ENCODE measurements at places on chromosomes 16 and 17.

DNA sequence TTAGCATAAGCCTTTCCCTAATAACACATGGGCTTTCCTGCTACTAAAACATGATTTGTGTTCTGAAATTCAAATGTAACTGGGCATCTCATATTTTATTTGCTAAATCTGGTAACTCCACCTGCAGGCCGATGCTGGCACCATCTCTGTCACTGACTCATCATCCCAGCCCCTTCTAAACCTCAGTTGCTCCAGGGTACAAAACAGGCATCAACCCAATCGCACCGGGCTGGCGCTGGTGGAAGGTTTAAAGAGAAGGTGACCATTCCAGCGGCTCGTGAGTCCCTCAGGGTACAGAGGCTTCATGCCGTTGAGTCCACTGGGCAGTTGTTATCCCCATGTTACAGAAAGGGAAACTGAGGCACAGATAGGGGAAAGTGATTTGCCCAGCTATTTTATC is 27.1 kb downstream of the PPL start:
- DNase-seq = no peak

DNA sequence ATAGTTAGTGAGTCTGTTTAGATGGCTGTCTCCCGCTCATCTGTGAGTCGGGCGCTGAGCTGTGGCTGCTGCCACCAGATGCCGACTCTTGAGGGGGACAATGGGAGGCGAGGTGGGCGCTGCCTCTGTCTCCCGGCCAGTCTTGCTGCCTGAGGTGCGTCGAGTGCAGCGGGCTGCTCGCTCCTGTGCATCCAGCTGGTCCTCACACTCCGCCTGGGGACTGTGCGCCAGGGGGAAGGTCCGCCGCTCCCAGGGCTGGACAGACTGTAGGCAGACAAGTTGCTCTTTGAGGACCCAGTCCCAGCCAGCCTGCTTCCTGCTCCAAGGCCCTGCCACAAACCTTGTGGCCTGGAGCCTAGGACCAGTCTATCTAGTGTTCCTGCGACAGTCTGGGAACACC is 32.4 kb downstream of the STH start:
- no peak for DNase-seq

GRCh38 chr17:2171702-2172076 is 116.8 kb downstream of the HIC1 start:
- no peak for DNase-seq

DNA sequence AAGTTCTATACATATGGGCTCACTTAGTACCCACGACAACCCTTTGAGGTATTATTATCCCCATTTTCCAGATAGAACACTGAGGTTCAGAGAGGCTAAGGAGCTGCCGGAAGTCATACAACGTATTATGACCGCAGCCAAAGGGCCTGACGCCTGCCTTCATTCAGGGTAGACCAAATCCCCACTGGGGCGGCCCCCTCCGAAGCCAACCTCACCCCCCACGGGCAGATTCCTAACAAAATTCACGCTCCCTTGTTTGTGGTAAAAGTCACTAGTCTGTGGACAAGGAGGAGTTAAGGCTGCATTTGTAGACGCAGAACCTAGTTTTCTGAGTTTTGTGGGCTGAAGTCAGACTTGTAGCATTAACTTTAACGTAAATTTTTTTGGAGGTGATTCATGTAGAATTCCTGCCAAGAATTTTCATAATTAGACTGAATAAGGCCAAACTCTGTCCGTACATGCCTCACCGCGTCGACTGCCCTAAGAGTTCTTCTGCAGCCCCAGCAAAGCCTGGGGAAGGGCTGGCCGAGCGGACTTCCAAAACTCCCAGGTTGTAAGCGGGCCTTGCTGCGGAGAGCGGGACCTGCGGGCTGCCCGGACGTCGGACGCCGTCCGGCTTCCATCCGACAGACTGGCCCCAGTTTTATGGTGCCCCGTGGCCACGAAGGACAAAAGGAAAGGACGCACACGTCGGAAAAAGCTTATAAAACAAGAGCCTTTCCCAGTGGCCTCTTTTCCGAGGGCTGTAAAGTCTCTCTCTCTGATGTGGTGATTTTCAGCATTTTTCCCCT is 75.7 kb downstream of the NXN start:
- no peak for DNase-seq

GRCh38 chr17:7747635-7748071 is 30.1 kb downstream of the DNAH2 start:
- DNase-seq = no peak

DNA sequence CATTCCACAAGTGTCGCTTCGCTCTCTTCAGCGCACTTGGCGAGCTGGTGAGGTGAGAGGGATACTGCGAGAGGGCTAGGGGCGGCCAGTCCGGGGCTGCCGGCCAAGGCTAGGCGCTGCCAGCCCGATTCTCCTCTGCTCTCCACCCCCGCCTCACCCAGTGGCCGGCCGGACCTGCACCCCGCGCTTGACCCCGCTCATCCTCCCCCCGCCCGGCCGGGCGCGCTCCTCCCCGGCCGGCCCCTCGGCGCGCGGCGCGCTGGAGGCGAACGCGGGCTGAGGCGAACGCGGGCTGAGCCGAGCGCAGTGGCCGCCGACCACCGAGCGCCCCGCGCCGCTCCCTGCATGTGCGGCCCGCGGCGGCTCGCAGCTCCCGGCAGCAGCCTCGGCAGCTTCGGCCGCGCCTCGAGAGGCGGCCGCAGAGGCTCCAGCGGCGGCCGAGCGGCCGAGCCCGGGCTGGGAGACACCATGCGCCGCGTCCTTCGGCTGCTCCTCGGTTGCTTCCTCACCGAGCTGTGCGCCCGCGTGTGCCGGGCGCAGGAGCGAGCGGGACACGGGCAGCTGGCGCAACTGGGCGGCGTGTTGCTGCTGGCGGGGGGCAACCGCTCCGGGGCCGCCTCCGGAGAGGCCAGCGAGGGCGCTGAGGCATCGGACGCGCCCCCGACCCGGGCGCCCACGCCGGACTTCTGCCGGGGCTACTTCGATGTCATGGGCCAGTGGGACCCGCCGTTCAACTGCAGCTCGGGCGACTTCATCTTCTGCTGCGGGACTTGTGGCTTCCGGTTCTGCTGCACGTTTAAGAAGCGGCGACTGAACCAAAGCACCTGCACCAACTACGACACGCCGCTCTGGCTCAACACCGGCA is at the start of gene SHISA9:
Gene SHISA9 (plus strand): TSS at position 2 of the 865 bp plus-strand sequence.
- no peak for DNase-seq

DNA sequence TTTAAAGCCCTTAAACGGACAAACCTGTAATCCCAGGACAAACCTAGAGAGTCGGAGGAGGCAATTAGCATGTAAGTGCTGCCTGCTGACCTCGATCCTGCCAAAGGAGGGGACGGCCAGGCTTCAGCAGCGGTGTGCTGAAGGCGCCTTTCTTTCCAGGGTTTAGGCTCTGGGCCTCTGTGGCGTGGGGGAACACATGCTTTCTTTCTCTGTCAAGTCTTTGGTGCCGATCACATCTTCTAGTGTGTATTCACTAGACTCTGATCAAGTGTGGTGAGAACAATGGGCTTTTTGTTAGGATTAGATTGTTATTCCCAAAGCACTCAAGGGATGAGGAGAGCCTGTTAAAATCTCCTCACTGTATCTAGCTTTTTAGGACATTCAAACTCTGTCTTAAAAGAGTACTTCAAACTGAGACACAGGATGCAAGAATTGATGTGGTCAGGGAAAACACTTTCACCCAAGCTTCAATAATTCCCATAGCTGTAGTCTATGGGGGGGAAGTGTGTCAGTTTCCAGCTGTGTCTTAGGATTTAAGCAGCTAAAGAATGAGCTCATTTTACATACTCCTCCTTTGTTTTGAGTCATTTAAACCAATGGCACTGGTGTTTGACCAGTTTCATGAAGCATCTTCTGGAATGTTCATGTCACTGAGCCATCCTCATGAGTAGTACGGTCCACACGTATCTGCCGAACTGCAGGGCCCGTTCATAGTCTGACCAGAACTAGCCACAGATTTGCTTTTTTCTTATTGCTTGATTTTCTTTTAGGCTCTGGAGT is 51.2 kb downstream of the RPA1 start:
- DNase-seq = no peak

DNA sequence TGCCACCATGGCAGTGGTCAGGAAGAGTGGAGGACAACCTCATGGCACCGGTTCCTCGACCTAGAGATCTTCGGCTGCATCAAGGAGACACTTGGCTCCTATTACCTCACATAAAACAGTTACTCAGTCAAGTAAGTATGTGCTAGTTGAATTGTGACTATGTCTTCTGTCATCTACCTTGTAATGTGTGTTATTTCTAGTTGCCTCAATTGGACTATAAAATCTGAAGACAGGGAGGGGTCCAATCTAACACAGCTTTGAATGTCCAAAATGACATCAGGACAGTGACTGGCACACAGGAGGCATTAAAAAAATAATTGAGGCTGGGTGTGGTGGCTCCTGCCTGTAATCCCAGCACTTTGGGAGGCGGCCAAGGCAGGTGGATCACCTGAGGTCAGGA is 17.2 kb downstream of the C16orf86 start:
- no peak for DNase-seq

DNA sequence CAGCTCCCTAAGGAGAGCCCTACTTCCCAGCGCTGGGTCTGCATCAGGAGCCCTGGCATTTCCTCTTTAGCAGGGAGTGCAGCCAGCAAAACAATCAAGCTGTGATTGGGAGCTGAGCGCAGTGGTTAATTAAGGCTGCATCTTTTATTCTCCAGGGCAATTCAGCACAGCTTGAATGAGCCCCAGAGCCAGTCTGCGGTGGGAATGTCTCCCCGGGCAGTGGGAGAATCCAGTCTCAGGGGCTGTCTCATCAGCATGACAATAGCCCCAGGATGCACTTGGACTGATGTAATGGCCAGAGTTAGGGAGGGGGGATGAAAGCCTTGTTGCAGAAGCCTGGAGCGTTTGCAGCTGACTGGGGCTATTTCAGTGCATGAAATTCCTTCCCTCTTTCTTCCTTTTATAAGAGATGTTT is 292.6 kb upstream of the SOX9 start:
- peak; percentile 84 for DNase-seq

DNA sequence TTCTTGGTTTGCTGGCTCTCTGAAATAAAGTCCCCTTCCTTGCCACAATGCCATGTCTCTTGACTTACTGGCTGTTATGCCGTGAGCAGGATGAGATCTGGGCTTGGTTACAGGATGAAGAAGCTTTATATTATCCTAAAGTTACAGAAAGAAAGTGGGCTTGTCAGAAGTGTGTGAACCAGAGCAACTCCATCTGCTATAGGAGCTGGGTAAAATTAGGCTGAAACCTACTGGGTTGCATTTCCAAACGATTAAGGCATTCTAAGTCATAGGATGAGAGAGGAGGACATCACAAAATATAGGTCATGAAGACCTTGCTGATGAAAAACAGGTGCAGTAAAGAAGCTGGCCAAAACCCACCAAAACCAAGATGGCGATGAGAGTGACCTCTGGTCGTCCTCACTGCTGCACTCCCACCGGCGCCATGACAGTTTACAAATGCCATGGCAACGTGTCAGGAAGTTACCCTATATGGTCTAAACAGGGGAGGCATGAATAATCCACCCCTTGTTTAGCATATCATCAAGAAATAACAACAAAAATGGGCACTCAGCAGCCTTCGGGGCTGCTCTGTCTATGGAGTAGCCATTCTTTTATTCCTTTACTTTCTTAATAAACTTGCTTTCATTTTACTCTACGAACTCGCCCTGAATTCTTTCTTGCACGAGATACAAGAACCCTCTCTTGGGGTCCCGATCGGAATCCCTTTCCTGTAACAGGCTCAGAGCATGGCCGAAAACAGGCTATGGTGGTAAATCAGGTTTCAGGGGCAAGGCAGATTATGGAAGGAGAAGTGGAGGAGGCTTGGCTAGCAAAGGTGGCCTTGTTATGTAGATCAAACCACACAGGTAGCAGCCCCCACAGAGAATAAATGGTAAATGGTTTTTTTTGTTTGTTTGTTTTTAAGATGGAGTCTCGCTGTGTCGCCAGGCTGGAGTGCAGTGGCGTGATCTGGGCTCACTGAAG is 81.3 kb upstream of the C16orf82 start:
- DNase-seq = no peak

DNA sequence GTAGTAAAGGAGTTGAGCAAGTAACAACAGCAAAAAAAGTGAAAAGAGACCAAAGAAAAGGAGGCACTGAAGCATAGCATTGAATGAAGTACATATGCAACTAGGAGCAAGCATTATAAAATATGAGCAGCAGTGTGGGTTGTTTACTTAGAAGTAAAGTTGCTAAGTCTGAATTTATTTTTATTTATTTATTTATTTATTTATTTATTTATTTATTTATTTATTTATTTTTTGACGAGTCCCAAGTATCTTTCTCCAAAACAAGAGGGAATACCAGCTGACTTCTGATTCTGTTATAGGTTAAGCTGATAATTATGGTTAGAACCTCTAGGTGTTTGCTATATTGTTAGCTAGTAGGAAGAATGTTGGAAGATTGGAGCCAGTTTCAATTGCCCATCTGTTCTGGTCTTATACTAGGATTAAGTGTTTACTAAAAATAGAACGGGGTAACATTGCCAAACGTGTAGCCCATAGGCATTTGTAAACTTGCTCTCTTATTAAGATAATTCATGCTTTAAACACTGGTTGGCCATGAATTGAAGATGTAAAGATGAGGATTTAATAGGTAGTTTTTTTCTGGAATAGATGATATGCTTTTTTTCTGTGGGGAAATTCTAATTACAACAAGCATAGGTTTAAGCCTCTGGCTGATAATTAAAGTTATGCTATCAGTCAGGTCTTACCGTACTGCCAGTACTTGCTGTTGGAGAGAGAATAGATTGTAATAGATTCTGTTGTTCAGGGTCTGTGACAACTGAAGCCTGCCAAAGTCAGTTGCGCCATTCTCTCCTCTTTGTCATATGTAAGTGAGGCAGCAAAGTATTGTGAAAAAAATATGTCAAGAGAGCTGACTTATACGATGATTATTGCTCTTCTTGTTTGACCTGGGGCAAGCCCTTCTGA is 66.7 kb downstream of the PPM1E start:
- no peak for DNase-seq
